ENCODE measurements at places on chromosomes 5 and 9.
A peak's percentile ranks its signal among the peaks of the same experiment; 100 is the strongest.

DNA sequence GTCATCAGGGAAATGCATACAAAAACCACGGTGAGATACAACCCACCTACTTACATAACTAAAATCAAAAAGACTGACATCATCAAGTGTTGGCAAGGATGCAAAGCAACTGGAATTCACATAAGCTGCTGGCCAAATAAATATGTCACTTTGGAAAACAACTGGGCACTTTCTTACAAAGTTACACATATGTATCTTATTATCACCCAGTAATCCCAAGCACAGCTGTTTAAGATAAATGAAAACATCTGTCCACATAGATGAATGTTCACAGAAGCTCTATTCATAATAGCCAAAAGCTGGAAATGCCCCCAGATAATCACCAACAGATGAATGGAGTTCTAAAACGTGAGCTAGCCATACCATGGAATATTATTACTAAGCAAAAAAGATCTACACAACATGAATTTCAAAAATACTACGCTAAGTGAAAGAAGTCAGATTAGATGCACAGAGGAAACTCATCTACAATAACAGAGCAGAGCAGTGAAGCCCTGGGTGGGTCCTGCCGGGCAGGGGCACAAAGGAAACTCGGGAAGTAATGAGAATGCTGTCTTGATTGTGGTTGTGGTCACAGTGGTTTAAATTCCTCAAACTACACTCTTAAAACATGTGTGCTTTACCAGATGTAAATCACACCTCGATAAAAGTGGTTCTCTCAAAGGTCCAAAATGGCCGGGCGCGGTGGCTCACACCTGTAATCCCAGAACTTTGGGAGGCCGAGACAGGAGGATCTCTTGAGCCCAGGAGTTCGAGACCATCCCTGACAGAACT lies 8.5 kb downstream of the CAMSAP1 start:
- no peak for DNase-seq

DNA sequence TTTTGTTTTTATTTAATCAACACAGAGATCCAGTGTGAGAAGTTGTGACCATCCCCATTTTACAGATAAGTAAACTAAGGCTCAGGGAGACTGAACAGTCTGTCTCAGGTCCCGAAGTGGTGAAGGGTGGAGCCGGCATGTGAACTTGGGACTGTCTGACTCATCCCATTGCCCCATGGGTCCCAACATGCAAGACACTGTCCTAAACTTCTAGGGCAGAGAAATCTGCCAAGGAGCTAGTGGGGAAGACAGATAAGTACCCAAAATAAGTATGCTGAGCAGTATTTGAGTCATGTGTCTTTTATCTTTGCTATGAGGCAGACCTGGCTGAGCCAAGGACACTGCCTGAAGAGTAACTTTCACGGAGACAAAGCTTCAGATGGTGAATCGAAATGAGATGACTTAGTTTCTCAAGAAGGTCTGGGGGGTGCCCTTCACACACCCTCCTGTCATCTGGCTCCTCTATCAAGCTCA lies 64.3 kb upstream of the SLC25A51 start:
- peak; percentile 38 for DNase-seq

DNA sequence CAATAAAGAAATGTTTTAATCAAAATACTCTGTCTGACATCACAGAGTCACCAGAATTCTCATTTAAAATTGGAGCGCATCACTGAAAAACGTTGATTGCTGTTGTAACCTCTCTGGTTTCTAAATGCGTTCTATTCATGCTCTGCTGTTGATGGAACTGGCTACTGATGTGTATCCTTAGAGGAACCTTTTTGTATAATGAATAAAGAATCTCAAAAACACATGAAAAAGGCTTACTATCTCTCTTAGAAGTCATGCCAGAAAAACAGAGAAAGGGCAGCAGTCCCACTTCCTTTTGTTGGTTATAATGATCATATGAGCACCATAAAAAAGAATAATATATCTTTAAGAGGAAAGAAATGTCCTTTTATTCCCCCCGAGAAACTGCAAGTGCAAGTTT lies 615.5 kb downstream of the TLE1 start:
- DNase-seq: no peak

- no peak for DNase-seq
These were observed 87.1 kb downstream of the SETX start for GRCh38 chr9:132267660-132268059.

DNA sequence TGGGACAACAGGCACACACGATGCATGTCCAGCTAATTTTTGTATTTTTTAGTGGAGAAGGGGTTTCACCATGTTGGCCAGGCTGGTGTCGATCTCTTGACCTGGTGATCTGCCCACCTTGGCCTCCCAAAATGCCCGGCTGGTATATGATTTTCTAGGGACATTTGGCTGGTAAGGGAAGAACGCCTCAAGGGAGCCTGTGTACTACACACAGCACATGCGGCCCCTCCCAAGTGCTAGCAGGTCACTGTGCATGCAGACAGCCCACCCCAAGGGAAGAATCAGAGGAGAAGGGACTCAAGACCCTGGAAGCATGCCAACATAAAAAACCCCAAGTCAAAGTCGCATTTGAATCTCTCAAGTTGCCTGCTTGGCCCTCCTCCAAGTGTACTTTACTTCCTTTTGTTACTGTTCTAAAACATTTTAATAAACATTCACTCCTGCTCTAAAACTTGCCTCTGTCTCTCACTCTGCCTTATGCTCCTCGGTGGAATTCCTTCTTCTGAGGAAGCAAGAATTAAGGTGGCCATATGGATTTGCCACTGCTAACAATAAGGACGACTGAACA lies 24.3 kb upstream of the OTULINL start:
- DNase-seq: no peak

DNA sequence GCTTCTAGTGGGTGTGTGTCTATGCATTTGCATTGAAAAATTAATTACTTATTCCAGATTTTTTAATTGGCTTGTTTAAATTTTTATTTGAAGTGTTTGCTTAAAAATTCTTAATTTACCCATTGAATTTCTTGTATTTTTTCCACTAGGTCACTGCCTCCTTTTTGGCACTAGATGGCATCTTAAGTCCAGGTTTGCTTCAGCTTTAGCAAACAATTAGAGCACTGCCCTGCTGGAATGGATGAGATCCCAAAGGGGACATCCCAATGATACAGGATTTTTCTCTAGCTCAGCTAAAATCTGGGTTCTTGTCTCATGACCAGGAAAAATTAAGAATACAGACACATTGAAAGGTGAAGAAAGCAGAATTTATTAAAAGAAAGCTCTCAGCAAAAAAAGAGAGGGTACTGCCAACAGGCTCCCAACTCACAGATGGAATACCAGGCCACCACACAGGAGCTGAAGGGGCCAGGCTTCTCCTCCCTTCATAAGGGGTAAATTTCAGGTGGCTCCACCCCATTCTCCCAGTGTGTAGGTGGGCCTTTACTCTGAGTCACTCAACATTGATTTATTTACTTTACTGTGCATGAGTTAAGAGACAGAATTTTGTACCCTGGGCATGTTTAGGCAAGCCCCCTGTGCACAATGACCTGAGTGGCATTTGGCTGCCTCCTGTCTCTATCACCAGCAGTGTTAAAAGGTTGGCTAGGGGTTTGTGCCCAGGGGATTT lies 532.4 kb downstream of the ANXA1 start:
- no peak for DNase-seq

DNA sequence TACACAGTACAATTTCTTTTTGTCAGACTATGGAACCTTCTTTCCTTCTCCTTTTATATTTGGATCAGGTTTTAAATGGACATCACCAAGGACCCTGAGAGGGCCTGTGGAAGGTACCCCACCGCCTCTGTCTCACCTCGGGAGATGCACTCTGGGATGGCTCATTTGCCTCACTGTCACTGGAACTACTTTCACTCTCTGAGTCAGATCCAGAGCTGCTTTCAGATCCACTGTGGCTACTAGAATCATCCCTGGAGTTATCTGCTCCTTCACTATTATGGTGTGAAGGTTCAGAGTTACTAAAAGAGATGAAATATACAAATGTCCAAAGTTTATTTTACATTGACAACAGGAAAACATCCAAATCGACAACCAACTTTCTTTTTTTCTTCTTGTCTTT lies 24.6 kb downstream of the LEAP2 start:
- DNase-seq: no peak

DNA sequence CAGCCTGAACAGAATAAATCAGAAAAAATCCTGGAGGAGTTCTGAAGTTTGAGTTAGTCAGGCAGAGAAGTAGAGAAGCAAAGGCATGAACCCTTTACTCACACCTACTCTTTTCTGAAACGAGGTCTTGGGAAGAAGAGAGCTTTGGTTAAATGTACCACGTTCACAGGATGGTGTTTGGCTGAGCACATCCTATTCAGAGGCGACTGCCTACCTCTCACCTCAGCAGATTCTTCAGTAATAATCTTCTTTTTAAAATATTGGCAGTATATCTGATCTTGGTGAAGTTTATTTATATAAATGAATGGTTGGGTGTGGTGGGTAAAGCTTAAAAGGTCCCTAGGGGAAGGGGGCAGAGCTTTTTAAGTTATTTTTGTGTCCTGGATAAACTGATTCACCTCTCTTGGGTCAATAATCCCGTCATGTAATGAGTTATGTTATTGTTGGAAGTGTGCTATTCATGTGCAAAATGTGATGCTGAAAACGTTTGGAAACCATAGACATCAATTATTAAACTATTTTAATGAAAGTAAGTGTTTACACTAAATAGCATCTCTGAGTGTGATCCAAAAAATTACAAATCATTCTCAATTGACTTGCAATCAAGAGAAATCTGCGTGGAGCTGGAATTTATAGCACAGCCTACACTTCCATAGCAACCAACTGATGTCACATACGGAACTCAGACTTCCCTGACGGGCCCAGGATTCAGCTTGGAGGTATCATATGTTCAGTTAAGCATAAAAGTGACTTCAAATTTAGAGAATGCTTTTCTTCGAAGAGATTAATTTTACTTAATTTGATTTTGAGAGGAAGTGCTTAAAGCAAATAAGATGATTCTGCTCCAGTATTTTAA lies 94.3 kb upstream of the EQTN start:
- DNase-seq: no peak

- DNase-seq: no peak
These were observed 3.0 kb upstream of the OTP start for GRCh38 chr5:77641397-77641943.

DNA sequence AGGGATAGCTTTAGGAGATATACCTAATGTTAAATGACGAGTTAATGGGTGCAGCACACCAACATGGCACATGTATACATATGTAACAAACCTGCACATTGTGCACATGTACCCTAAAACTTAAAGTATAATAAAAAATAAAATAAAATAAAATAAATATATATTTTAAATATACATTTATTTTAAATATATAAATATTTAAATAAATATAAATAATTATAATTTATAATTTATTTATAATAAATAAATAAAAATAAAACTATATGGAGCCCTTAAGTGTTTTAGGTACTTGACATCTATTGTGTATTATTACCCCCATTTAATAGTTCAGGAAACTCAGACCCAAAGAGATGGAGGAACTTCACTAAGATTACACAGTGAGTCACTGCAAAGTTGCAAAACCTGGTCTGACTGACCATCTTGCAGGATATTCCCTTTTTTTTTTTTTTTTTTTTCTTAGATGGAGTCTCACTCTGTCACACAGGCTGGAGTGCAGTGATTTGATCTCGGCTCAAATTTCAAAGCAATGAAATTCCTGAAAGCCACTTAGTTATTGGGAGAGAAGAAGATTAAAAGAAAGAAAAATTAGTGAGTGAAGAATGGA lies 5.8 kb upstream of the C5orf52 start:
- DNase-seq: no peak

GRCh38 chr9:123851851-123852250 lies 78.1 kb downstream of the DENND1A start:
- no peak for DNase-seq

GRCh38 chr9:98922721-98923435 lies 20.8 kb upstream of the COL15A1 start:
- DNase-seq: no peak

DNA sequence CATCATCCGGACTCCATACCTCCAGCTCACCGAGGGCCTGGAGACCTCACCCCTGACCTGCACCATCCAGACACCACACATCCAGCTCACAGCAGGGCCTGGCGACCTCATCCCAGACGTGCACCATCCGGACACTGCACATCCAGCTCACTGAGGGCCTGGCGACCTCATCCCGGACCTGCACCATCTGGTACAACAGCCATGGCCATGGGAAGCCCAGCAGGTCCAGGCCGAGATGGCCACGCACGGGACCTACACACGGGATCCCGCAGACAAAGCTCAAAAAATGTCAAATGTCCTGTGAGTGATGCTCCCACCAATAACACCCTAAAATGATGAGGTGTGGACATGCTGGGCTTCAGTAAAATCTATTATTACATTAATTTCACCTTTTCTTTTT lies 9.7 kb downstream of the TERT start:
- DNase-seq: no peak

DNA sequence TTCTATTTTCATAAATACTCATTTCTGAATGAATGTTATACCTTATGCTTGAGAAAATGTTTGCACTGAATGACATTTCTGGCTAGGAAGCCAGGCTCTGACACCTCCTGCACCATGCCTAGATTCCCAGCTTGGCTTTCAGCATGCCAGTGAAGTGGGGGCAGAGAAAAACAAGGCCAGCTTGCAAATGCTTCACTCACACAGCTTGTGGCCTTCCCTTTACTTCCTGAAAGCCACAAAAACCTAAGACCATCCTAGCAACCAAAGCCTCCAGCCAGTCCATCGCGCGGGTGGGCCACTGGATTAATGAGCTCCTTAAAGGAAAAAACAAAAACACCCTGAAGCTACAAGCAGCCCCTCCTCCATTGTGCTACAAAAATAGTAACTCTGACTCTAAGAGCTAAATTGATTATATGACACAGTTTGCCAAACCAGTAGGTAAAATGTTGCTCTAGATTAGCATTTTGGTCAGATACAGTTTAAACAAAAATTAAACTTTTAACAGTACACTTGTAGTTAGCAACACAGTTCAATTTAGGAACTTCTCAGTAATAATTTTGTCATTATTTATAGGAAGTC lies 159.9 kb downstream of the TSSK1B start:
- DNase-seq: no peak

Measured in thoracic aorta (tissue), 2 donors.